Aorta (tissue), 5 donors: ENCODE measurements at places on chromosomes 5 and 9. TPM values are rescaled to one million over a fixed set of nuclear protein-coding genes. Genes with fewer than 3 reads are reported as not detected.

The RHOBTB3 gene
- total RNA-seq, result 53.2 TPM

DNA sequence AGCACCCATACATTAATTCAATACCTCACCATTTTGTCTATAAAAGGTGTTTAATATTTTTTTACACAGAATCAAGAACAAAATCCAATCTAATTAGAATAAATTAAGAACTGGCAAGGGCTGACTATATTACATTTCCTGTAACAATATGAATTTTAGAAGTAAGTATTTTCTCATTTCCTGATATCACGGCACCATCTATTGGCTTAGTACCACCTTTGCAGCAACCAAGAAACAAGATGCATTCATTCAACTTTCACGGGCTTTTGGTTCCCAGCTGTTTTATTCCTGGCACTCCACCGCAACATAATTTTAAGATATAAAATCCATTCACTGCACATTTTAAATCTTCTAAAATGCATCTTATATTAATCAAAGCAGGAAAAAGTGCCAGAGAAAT is 20.6 kb downstream of the PSMB7 start:
- DNase-seq, result no peak

- no peak for DNase-seq
These were observed 269.8 kb downstream of the TMEM38B start for GRCh38 chr9:105964156-105964555.

GRCh38 chr5:96909003-96909402 is 26.9 kb upstream of the LNPEP start:
- no peak for DNase-seq

DNA sequence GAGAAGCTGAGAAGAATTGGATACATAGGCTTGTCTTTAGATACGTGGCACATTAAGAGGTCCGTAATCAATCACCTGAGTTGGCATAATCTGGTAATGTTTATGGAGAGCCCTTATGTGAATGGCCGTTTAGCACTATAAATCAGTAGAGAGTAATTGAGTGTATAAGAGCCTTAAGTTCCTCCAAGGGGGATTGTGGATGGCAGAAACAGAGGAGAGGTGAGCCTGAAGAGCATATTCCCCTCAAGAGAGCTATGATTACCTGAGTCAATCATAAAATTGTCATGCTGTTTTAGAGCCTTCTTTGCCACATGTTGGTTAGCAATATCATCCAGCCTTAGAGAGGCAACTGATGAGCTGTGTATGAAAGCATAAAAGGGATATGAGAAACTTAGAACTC is 58.8 kb downstream of the FOCAD start:
- DNase-seq, result no peak

DNA sequence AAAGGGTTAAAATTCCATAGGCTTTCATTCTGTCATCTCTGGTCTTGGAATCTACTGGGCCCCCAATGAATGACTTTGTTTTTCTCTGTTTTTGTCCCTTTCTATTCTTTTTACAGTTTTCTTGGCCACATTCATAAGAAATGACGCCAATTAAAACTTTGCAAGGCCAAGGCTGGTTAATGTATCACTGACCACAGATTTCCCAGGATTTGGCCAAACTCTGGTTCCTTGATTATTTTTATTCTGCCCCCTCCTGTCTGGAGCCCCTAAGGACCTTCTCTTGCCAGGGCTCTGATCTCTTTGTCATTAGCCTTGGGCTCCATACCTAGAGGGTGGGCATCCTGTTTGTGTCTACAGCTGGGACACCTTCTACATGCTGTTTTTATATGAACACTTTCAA is 388.9 kb upstream of the PAPPA start:
- DNase-seq, result no peak

The IGFBPL1 gene
- 27.8 TPM for total RNA-seq

DNA sequence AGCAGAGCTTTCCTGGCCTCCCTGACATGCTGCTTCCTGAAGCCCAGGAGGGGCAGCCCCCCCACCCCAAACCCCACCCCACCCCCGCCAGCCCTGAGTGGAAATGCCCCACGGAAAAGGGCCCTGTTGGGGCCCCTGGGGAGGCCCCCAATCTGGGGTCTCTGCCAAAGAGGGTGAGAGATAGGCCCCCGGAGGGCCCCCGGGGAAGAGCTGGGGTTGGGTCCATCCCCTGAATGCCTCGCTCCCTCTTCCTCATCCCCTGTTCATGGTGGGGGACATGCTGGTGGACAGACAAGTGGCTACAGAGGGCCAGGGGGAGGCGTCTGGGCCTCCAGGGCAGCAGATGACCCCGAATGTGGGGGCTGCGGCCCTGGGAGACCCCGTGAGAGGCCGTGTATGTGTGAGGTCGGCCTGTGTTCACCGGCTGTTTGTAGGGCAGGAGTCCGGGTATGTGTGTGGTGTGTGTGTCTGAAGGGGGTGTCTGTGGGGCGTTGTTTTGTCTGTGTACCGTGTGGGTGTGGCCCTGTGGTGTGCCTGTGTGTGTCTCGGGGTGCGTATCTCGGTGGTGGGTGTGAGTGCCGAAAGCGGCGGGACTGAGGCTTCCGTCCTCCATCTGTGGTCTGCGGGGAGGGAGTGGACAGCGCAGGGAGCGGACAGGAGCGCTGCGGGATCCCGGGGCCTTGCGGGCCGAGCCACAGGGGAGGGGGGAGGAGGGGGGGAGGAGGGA is 11.3 kb downstream of the C9orf50 start:
- DNase-seq, result no peak

The SPINK7 gene
- not detected for total RNA-seq

GRCh38 chr9:101902051-101902450 is 163.6 kb upstream of the GRIN3A start:
- DNase-seq, result no peak

DNA sequence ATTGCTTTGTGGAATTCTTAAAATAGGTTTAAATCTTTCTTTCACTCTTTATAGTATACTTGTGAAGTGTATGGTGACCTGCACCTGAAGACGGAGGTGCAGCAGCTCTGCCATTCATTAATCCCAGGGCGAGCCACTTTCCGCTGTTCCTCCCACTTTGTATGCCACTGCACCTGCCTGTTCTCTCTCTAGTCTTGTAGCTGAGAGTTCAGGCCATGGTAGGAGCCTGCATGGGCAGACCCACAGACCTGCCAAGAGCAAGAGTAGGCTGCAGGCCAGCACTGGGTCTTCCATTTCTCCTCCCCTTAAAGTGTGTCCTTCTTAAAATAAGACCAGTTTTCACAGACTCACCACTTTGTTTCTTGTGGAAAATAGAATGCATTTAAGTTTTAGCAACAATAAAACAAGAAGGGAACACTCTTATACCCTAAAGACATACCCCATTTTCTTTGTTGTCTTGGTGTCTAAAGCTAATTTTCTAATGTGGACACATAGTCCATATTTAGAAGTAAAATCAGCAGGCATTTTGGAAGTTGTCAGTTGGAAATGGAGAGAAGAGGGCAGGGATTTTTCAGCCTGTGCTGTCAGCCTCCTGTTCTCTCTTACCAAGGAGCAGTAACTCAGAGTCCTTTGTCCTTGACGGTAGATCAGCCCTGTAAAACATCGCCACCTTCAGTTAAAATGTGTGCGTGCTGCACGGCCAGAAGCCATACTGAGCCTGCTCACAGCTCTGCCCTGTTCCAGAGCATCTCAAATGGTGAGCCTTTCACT is 103.2 kb downstream of the SNCAIP start:
- DNase-seq, result peak; percentile 59

The TRIM32 gene
- total RNA-seq, result 19.9 TPM

The SLC6A3 gene
- total RNA-seq, result 0.30 TPM

GRCh38 chr9:133122935-133123611 is 2.0 kb upstream of the RALGDS start:
- no peak for DNase-seq

The ZNF462 gene
- total RNA-seq, result 15.1 TPM

GRCh38 chr5:11268891-11269290 is 507.9 kb upstream of the DAP start:
- DNase-seq, result no peak

- peak; percentile 32 for DNase-seq
These were observed 3.2 kb downstream of the NKD2 start for GRCh38 chr5:1011741-1012312.

GRCh38 chr5:134493461-134494055 is 31.9 kb upstream of the JADE2 start:
- DNase-seq, result peak; percentile 36

The PCDHA13 gene
- total RNA-seq, result 0.16 TPM

The GDF9 gene
- 0.19 TPM for total RNA-seq

DNA sequence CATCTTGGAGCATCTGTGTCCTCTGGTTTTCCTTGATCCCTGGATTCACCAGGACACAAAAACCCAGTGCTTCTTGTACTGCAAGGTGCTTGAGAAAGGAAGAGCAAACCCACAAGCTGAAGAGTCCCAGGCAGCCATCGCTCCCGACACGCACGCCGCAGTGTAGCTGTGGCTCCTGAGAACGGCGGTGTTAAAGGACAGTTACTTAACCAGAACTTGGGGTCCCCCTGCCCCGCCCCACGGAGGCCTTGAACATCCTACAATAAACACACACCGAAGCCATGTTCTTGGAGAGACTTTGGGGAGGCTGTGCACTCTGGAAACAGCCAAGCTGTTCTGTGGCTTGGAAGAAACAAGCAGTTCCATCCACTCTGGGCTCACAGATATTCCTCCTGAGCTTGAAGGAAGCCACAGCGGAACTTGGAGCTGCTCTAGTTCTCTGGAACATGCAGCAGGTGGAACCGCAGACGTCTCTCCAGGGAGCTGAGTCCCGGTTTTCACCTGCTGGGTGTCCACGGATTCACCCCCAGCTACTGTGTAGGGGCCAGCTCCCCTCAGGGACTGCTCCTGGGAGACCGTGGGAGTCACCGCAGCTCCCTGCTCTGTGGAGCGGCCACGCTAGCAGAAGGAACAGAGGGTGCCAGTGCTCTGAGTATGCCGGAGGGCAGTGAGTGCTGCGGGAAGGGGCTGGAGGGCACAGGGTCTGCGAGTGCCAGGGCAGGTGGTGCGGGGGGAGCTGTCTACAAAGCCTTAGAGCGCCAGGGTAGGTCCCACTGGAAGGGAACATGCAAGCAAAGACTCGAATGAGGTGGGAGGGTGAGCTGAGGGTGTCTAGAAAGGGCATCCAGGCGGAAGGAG is 107.3 kb downstream of the ADAMTS2 start:
- no peak for DNase-seq

GRCh38 chr5:179812135-179812825 is 5.6 kb upstream of the MGAT4B start:
- DNase-seq, result no peak

DNA sequence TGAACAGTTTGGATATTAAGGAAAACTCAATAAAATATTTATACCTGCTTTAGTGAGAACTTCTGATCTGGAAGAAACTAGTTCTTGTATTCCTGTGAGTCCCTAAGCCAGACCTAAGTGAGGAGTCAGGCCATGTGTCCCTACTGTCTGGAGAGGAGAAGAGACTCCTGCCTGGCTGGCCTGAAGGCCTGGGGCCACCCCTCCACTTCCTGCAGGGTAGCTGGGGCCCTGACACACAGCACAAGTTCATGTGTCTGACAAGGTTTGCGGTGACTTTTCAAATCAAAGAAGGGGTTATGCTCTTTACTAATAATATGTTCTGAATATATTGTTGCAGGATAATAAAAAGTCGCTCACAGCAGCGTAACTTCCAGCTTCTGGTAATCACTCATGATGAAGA is 16.1 kb upstream of the IL13 start:
- no peak for DNase-seq

The PTGS1 gene
- total RNA-seq, result 20.3 TPM

The QRFP gene
- not detected for total RNA-seq

- DNase-seq, result no peak
These were observed at the start of gene RGS14 for GRCh38 chr5:177357459-177358351. Gene RGS14 (plus strand): TSS chr5:177357924. CDS start chr5:177358025, 101 bp downstream.

The PHF24 gene
- total RNA-seq, result 0.88 TPM

GRCh38 chr5:122501089-122501435 is 189.0 kb downstream of the SNCAIP start:
- no peak for DNase-seq

The WDR70 gene
- 41.3 TPM for total RNA-seq

The LVRN gene
- total RNA-seq, result 1.4 TPM

The SLC25A2 gene
- total RNA-seq, result 1.1 TPM

- DNase-seq, result no peak
These were observed 26.8 kb downstream of the WWC1 start for GRCh38 chr5:168318240-168318639.

The RPL7A gene
- 1,328 TPM for total RNA-seq

- no peak for DNase-seq
These were observed 1070.8 kb upstream of the SEMA6A start for GRCh38 chr5:117645400-117645799.

GRCh38 chr5:21573416-21574314 is 1279.5 kb downstream of the CDH12 start:
- DNase-seq, result no peak

The IL5 gene
- not detected for total RNA-seq

DNA sequence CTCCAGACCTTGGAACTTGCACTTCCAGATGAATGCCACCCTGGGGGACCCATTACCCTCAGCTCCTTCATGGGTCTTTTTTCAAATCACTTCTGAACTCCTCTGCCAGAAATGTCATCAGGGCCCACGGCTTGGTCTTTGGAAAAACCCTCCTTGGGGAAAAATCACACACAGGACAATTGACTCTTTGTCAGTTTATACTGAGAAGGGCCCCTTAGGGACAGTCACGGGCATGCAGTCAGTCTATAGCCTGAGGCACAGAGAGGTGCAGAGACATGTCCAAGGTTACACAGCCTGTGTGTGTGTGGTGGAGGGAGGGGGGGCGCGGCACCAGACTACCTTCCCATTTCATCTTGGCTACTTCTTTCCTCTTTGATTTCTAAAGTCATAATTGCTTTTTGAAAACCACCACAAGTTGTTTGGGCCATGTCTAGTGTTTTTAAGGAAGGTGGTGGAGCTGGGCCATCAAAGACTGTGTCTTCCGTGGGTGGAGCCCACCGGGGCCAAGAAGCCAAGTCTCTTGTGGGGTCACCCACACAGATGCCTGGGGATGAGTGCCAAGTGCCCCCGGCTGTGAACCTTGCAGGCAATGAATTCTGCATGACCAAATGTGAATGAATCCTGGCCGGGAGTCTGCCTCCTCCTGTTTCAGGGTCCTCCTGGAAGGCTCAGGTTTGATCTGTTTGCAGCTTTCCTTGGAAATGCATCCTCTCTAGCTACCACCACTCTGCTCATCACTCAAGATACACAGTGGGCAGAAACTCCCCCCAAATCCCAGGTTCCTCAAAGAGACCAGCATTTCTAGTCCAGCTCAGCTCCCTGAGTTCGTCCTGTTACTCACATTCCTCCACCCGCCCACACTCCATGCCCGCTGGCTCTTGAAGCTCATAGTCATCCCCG is 200.1 kb upstream of the TBC1D2 start:
- DNase-seq, result no peak

DNA sequence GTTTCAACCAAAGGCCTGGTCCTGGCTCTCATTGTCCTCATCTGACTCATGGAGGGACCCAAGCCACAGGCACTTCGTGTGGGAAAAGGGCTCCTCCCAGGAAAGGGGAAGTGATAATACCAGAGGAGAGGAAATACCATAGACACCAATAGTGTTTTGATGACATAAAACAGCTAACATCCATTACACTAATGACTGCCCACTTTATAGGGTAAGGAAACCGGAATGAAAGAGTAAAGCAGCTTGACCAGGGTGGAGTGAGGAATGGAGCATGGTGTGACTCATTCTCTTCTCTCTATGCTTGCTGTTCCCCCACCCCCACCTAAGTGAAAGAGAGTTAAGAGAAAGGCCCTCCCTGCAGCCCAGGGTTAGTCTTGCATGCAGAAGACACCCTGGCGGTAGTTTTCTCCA is 67.4 kb upstream of the HRH2 start:
- DNase-seq, result no peak
